ENCODE measurements at places on chromosomes 7 and 10. TPM values are rescaled to one million over a fixed set of nuclear protein-coding genes. Genes with fewer than 3 reads are reported as not detected.

Gene PTPRZ1
- 1.0 TPM for total RNA-seq

Gene SUN3
- total RNA-seq = not detected

Gene EPO
- total RNA-seq = not detected

Gene CHN2
- 0.29 TPM for total RNA-seq

Gene CPXM2
- 43.8 TPM for total RNA-seq

Gene AP1S1
- 199 TPM for total RNA-seq

Gene OR2A7
- 0.33 TPM for total RNA-seq

Gene PLEKHS1
- total RNA-seq = under 0.01 TPM

Gene ENTPD1
- total RNA-seq = 0.50 TPM

Gene UROS
- 65.8 TPM for total RNA-seq

Gene OR2A5
- total RNA-seq = not detected

Gene NOLC1
- 28.4 TPM for total RNA-seq

Gene COL13A1
- total RNA-seq = 21.5 TPM

Gene COBL
- total RNA-seq = under 0.01 TPM

Gene SPAM1
- not detected for total RNA-seq

Gene ACSL5
- 5.0 TPM for total RNA-seq

Gene EPHA1
- under 0.01 TPM for total RNA-seq

Gene SYT15B
- total RNA-seq = not detected

Gene C7orf25
- 10.3 TPM for total RNA-seq

Gene PRKG1
- 50.4 TPM for total RNA-seq

Gene CHRM2
- total RNA-seq = 1.7 TPM

Gene GPR22
- total RNA-seq = not detected

Gene DPCD
- total RNA-seq = 59.6 TPM

Gene CPA1
- total RNA-seq = not detected

Gene CCDC146
- 2.2 TPM for total RNA-seq

Gene HABP2
- total RNA-seq = not detected

Gene FOXP2
- 10.9 TPM for total RNA-seq

Gene ACTL6B
- total RNA-seq = not detected

Gene OIT3
- total RNA-seq = 0.17 TPM

Gene ITPRID1
- total RNA-seq = not detected

Gene NUDT13
- 1.2 TPM for total RNA-seq

Gene GJD4
- total RNA-seq = not detected

Gene CLDN4
- total RNA-seq = 1.7 TPM

Gene RPEL1
- total RNA-seq = under 0.01 TPM

Gene ACSM6
- not detected for total RNA-seq

Gene TMEM236
- total RNA-seq = under 0.01 TPM

Gene NUTM2E
- not detected for total RNA-seq

Gene PMPCB
- total RNA-seq = 98.0 TPM

Gene ABCA13
- 2.5 TPM for total RNA-seq

Gene PTF1A
- total RNA-seq = not detected

Gene NEBL
- 0.17 TPM for total RNA-seq

Gene PLPP4
- 1.2 TPM for total RNA-seq

Gene PRXL2A
- 3.3 TPM for total RNA-seq

Gene OR9A2
- not detected for total RNA-seq

All from smooth muscle cell of trachea (primary cell).